Stimulated activated naive CD8-positive, alpha-beta T cell treated with anti-CD3 and anti-CD28 coated beads, Interleukin-15, amount 100 ng/mL, for 72 hours (primary cell): ENCODE measurements at places on chromosomes 1 and 21.

DNA sequence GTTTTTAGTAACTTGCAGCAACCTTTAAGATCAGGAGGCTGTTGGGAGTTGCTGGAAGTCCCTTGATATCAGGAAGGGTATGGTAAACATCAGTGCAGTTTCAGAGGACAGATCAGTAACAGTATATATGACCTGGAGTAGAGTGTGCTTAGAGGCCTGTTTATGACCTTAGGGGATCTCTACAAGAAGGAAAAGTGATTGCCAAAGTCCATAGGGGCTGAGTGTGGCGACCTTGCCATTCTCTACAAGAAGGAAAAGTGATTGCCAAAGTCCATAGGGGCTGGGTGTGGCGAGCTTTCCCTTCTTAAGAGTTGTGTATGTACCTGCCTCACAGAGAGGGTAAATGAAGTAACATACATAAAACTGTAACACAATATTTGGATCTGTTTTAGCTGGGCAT, 28.5 kb upstream of the AXDND1 start:
- DNase-seq, result no peak

DNA sequence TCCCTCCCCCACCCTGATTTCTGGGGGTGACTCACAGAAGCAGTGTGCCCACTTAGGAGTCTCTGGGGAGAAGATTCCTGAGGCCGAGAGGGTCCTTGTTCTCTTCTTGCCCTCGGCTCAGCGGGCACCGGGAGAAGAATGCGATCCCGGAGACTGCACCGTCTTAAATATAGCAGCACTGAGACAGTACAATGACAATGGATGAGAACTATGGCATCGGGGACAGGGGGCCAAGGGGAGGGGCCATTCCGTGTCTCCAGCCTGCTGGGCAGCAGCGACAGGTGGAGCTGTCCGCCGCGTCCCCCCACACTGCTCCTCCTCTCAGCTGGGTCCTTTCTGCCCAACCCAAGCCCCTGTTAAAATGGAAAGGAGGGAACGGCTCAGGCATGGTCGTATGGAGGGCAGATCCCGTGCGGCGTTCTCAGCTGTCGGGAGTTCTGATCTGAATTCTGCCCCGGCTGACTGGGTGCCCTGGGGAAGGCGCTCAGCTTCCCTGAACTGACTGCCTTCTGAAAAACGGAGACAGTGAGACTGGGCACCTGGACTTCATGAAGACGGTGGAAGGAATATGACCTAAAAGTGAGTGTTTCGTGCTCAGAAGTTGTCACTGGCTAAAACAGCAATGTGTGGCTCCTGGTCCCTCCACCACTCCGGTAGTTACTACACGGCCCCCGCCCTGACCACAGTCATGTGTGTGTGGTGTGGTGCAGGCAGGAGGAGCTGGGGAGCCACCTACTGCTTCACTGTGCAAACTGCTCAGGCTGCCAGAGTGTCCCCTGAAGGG, at the start of gene MYOM3:
TSS of gene MYOM3 (minus strand) at position 140 of the 784 bp plus-strand sequence. CDS start 3,499 bp downstream, outside the sequence.
- DNase-seq, result peak; percentile 47

DNA sequence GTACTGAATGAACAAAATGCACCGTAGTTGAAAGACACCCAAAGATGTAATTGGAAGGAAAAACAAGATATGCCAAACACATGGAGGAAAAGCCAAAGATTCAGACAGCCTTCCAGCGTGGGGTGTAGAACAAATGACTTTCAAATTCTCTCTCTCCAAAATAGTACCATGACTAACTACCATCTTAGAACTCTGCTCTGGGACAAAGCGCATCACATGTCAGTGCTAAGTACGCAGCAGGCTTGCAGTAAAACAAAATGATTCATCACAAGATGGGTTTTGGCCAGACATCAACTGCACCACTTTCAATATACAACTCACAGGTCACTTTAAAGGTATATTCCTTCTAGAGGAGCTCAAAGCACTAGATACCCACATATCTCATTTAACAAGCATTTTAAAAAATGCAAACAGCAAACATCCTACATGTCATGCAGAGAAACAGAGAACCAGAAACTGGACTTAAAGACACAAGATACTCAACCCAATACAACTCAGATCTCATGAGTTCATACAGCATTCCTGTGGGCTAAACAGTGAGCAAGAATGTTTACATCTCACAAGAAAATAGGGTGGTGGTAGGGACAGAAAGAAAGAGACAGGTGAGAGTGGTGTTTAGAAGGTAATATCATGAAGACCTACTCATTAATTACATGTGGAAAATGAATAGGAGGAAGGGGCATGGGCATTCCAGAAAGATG, 75.7 kb downstream of the BCAR3 start:
- DNase-seq, result no peak

DNA sequence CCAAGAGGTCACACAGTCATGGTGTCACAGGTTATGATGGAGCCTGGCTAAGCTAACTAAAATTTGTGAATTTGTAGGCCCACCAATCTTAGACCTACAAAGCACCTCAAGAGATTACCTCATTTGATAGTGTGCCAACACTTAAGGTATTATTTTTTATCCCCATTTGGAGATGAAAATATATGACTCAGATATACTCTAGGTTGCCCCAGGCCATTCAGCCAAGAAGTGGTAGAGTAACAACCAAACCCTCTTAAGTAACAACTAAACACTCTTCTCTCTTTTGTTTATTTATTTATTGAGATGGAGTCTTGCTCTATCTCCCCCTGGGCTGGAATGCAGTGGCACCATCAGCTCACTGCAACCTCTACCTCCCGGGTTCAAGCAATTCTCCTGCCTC, 14.3 kb downstream of the NPL start:
- no peak for DNase-seq

- no peak for DNase-seq
Observed at GRCh38 chr1:69639159-69639558, 71.4 kb downstream of the LRRC7 start.

DNA sequence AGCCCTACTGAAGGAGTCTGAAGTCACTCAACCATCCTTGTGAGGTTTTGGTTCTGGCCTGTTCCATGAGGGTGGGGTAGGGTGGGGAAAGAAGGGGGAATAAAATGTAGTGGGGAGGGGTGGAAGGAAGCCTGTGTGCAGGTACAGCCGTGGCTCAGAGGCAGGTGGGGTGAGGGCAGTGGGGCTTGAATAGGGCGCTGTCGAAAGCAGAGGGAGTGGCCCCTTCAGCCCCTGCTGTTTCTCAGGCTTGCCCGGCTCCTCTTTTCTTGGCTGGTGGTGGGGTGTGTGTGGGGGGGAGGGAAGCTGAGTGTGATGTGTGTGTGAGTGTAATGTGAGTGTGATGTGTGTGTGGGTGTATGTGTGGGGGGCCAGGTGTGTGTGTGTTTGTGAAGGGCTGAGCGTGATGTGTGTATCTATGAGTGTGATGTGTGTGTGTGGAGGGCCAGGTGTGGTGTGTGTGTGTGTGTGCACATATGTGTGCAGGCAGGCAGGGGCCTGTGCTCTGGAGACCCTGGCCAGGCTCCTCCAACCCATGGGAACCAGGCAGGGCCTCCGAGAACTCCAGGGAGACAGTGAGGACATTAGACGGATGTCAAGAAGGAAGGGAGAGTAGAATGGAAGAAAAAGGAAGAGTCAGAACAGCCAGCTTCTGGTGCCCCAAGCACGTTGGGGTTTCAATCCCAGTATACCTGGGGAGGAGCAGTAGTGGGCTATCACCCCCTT, 9.0 kb downstream of the SOX13 start:
- no peak for DNase-seq

DNA sequence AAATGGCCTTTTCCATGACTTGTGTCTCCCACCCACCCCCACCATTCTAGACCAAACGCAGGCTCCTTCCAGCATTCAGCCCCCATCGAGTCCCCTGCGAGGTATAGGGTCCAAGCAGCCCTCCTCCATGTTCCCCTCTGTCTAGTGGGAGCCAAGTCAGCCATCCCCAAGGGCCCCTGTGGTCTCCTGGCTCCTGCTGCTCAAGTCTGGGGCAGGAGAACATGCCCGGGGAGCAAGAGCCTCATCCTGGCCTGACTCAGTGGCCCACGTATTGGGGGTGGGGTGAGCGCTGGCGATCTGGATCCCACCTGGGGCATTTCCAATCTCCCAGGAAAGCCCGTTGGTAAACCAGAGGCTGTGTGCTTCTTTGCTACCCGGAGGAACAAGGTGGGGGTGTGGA, 4.1 kb upstream of the PRDM16 start:
- DNase-seq, result no peak

DNA sequence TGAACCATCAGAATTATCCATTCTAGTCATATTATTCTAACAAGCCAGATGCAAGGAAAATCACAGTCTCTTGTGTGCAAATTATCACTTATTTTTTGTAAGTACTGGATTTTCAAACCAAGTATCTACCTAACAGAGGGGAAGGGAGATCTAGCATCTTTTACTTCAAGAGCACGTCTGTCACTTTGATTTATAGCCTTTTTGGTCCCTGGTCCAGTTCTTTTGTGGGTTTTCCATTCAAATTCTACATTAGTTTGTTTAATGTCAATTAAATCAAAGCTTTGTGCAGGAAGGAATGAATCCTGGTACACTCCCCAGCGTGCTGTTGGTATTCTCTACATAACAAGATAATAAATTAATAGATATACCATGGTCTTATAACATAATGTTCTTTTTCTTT, 43.6 kb downstream of the ERG start:
- DNase-seq, result no peak

DNA sequence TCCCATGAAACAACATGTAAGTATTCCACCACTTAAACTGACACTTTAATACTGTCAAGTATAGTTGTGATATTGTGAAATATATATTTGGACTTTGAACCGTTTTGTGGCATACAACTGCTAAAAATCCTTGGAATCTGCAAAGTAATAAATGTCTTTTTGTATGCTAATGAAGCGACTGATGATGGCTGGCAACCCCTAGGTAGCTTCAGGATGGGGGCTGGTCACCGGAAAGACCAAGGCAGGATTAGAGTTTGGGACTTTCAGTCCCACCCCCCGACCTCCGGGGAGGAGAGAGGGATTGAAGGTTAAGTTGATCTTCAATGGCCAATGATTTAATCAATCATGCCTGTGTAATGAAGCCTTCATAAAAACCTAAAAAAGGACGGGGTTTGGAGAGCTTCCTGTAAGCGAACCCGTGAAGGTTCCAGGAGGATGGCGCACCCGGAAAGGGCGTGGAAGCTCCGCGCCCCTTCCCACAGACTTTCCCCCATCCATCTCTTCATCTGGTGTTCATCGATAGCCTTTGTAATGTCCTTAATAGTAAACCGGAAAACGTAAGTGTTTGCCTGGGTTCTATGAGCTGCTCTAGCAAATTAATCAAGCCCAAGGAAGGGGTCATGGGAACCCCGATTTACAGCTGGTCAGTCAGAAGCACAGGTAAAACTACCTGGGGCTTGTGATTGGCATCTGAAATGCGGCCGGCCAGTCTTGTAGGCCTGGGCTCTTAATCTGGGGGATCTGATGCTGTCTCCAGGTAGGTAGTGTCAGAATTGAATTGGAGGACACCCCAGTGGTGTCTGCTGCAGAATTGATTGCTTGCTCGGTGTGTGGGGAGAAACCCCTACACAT, 1.8 kb upstream of the ZNF281 start:
- DNase-seq, result no peak
